Activated T-cell treated with anti-CD3 and anti-CD28 coated beads, Interleukin-2, amount 50 U/mL, for 24 hours (primary cell): ENCODE measurements at places on chromosomes 2 and 18.

DNA sequence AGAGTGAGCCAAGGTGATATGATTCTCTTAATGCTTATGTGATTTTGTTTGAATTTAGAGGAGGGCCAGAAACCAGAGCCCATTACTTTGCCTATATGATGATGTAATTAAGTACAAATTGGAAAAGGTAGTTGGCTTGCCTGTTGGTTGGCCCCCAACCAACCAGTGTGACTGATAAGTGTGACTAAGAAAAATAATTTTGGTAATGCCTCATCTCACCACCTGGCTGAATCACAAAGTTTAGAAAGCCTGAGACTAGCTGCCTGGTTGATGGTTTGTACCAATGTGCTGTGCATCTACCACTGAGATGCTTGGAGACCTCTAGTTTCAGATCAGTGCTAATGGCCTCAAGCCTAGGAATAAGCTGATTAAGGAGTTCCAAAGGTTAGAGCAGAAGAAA lies 338.7 kb downstream of the CDH2 start:
- DNase-seq, result no peak

- no peak for DNase-seq
These were observed 28.5 kb downstream of the SLC20A1 start for GRCh38 chr2:112674229-112674628.

- DNase-seq, result no peak
These were observed 8.9 kb downstream of the CCL20 start for GRCh38 chr2:227822416-227823003.

DNA sequence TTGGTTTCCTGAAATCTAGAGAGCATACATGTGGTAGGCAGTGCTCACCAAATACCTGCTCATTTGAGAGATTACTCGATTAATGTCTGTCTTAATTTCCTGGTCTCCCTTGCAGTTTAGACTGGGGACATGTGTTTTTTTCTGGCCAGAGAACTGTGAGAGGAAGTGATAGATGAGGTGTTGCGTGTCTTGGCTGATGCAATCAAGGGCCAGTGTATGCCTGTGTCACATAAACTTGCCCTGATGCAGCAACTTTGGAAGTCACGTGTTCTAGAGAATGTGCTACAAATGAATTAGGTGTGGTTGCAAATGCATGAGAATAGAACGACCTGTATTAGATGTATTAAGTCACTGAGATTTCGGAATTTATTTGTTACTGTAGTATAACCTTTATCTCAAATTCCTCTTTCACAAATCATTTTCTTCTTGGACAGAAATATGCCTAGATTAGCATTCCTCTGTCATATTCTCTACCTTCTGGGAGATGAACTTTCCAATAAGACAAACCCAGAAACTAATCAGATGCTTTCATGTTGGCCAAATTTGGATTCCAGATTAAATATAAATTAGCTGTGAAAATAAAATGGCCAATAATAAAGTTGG lies 9.9 kb upstream of the IL1A start:
- DNase-seq, result no peak

- DNase-seq, result no peak
These were observed 191.5 kb upstream of the ATP5MC3 start for GRCh38 chr2:175372704-175373701.

- DNase-seq, result peak; percentile 9
These were observed 27.8 kb upstream of the ID2 start for GRCh38 chr2:8654041-8654440.

DNA sequence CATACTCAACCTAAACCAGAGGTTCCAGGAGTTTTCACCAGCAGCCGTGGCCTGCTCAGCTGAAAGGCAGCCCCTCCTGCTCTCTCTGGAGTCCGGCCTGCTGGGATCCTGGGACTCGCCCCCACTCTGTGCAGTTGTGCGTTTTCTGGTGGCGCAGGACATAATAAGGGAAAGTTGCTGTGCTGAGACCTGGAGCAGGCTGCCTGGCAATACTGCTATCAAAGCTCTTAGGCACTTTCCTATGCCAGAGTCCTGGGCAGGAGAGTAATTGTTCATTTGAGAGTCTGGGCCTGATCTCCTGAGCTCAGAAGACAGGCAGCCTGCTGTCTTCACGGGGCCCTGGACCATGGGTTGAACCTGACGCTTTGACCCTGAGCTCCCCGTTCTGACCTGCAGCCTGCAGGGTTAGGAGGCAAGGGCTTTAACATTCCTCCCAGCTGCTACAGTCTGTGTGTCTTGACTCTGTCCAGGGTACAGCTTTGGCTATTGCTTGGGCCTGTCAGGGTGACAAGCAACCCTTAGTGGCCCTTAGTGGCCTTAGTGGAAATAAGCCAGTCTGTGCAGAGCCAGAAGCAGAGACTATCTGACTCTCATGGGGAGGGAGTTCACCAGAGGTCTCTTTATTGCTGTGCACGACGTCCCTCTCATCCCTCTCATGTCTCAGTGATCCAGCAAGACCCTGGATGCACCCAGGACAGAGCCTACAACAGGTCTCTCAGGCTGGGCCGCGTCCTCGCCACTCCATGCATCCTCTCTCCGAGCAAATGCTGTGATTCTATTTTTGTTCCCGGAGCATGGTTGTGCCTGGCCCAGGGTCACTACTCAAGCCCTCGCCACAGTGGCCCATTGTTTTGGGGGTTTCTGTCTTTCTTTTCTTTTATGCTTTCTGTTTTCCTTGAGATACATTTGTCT lies 60.6 kb downstream of the ACKR3 start:
- no peak for DNase-seq

DNA sequence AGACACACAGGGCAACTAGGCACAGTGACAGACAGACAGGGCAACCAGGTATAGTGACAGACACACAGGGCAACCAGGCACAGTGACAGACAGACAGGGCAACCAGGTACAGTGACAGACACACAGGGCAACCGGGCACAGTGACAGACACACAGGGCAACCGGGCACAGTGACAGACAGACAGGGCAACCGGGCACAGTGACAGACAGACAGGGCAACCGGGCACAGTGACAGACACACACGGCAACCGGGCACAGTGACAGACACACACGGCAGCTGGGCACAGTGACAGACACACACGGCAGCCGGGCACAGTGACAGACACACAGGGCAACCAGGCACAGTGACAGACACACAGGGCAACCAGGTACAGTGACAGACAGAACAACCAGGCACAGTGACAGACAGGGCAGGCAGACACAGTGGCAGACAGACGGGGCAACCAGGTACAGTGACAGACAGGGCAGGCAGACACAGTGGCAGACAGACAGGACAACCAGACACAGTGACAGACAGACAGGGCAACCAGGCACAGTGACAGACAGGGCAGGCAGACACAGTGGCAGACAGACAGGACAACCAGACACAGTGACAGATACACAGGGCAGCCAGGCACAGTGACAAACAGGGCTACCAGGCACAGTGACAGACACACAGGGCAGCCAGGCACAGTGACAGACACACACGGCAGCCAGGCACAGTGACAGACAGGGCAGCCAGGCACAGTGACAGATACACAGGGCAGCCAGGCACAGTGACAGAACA lies 64.7 kb upstream of the RAB6C start:
- no peak for DNase-seq

GRCh38 chr2:601806-602455 lies 75.3 kb downstream of the TMEM18 start:
- no peak for DNase-seq

GRCh38 chr2:8036366-8036765 lies 645.5 kb upstream of the ID2 start:
- no peak for DNase-seq

- no peak for DNase-seq
These were observed 57.0 kb downstream of the ZNF407 start for GRCh38 chr18:74654638-74655037.

GRCh38 chr2:9811679-9812511 lies 31.4 kb upstream of the TAF1B start:
- no peak for DNase-seq

DNA sequence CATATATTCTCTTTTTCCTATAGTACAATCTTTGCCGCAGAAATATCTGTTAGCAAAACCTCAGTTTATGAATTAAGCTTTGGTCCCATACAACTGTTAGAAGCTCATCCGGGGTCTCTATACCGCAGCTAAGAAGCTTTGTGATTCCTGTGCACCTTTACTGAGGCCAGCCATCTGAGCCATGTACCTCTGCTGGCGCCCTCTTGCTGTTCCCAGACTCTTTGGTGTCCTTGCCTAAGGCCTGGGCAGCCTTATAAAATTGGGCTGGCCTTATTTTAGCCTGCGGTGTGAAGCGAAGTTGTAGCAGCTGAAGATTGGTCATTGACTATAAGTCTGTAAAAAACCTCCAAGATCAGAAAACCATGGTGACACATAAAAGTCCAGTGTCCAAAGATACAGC lies 1135.1 kb upstream of the CHAC2 start:
- no peak for DNase-seq

- no peak for DNase-seq
These were observed 580.9 kb upstream of the HNMT start for GRCh38 chr2:137383391-137383790.

DNA sequence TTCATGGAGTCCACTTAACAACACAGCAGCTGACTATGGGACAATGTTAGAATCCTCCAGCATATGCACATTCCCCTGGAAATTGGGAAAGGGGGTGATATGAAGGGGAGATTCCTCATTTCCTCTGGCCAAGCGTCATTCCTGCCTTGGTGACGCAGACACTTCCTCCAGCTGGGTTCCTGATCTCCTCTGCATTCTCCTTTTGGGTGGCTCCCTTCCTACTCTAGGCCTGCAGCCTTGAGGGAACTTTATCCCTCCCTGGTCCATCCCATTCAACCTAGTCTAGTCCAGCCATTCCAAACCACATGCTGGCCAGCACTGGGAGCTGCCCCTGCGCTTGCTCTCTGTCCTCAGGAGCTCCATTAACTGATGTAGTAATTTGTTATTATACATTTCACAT lies 216.8 kb downstream of the VAPA start:
- no peak for DNase-seq

DNA sequence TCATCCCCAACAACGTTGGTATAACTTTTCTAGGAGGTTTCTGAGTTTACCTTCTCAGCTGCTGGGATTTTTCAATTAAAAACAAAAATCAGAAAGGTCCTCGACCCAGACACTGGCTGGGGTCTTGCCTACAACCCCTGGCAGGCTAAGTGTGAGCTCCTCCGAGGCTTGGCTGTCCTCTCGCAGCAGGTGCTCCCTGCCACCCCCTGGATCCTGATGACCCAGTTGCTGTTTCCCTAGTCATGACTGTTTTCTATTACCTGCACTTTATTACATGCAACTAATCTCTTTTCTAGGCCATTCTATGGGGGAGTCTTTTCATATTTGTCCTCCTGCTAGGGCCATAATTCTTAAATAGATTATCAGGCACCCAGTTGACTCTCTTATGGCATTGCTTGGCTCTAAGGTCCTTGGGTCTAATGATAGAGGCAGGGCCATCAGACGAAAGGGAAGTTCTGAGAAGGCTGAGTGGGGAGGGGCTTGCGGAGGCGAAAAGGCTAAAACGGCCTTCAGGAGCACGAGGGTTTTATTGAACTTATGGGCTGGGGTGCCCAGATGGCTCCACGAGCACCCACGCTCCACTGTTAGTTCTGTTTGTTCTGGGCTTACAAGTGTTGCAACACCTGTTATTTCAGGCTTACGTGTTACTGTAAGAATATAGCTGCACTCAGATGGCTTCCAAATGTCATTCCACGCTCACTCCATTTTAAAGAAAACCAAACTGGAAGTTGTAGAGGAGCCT lies 166.0 kb downstream of the NCK2 start:
- DNase-seq, result no peak

DNA sequence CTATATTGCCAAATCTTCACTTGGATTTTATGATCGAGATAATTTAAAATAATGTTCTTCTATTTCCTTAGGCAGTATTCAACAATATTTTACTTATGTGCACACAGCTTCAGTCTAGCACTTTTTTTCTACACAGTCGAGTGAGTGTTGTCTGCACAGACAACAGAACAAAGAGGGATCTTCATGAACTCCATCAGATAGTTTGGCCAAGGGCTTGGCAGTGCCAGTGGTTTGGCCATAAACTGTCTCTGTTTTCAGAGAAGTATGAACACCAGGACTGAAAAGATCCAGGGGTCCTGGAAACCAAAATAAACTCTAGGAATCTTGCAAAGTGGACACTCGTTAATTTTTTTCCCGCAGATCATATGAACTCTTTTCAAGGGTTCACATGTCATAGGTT lies 547.3 kb downstream of the PLCL1 start:
- DNase-seq, result no peak

DNA sequence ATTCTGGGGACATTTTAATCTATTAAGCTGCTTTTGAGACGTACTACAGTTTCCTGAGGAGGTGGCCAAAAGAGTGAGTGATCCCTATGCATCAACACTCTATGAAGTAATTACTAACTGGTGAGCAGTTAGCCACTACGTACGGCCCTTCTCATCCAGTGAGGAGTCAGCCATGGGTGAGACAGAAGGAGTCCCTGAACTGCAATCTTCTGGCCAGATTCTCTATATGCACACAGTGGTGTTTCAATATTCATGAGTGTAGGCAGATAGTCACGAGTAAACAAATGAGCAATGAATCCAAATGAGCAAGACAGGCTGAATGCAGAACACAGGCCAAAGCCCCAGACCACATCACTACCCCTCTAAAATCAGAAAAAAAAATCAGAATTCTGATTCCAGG lies 29.8 kb upstream of the TMEM214 start:
- DNase-seq, result no peak

GRCh38 chr2:220034426-220035130 lies 407.1 kb downstream of the SLC4A3 start:
- DNase-seq, result no peak

- no peak for DNase-seq
These were observed 4.0 kb upstream of the LCLAT1 start for GRCh38 chr2:30443081-30443480.

DNA sequence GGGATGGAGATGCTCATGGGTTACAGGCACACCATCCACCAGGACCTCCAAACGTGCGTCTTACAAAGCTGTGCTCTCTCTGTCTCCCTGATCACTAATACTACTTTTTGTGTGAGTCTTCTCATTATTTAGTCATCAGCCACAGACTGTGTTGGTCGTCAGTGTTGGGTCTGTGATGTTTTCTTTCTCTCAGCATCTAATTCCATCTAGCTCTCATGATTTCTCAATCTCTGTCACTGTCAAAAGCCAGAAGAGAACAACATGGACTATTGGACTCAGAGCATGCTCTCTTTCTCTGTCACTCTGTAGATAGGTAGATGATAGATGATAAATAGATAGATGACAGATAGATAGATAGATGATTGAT lies 6.0 kb upstream of the ARL4C start:
- no peak for DNase-seq

DNA sequence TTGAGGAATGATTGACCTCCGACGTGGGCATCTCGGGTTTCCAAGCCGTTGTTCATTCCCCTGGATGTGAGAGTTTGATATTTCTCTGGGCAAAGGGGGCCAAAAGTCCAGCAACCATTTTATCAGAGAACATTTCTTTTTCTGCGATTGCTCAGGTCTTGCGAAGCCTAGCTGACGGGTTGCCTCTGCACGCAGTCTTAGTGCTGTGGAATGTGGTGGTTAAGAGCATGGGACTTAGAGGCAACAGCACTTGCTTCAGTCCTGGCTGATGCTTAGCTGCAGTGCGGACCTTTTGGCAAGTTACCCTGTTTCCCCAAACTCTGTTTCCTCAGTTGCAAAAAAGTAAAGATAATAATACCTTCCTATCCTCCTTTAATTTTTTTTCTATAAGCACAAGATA lies 45.0 kb downstream of the FAP start:
- DNase-seq, result no peak
